ENCODE measurements at places on chromosomes 16 and 17.
A peak's percentile ranks its signal among the peaks of the same experiment; 100 is the strongest.

GRCh38 chr17:57486882-57487301 lies 230.6 kb downstream of the MSI2 start:
- peak; percentile 58 for DNase-seq

- DNase-seq = peak; percentile 70
Measured at GRCh38 chr17:16217002-16217635, at the start of gene PIGL. TSS of gene PIGL (plus strand) at chr17:16217210. CDS start at chr17:16217227, 17 bp downstream.

DNA sequence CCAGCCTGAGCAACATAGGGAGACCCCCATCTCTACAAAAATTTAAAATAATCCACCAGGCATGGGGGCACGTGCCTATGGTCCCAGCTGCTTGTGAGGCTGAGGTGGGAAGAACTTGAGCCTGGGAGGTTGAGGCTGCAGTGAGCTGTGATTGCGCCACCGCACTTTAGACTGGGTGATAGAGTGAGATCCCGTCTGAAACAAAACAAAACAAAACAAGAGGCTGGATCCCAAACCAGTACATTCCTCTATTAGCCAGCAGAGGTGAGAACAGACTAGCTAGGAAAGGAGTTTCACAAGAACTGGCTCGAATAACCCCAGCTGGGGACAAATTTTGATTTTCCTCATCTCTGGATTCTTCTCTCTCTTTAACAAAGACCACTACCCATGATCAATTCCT lies 366.7 kb upstream of the ZFHX3 start:
- no peak for DNase-seq

GRCh38 chr16:88886420-88886844 lies 20.0 kb upstream of the PABPN1L start:
- no peak for DNase-seq

DNA sequence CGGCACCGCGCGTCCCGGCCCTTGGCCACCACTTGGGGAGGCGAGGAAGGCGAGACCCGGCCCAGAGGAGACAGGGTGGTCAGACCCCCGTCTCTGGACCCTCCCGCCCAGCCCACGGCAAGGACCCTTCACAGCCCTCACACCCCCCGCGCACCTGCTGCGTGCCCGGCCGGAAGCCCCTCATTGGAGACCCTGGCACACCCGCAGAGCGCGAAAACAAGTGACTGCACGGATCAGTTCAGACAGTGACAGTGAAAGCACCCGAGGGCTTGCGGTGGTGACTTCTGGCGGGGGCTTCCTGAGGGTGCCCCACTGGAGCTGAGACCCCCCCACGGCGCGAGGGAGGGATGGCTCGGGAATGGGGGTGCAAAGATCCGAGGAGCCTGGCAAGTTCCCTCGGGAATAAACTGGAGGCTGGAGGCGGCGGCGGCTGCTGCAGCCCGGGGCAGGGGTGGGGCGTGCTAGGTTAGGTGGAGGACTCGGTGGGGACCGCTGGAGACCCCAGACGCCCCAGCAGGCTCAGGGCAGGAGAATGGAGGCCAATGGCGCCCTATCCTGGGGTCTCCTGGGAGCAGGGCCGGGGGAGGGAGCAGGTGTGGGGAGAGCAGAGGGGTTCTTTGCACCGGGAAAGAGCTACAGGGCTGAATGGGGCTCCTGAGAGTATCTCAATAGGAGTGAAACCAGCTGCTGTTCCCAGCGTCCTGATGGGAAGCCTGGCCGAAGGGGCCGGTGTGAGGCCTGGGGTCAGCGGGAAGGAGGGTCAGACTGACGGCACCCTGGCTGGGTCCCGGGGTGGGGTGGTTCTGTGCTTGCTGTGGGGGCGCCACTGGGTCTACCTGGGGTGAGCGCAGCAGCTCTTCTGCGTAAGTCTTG lies 824 bp upstream of the FBXL16 start:
- DNase-seq = no peak

GRCh38 chr16:48394355-48394703 lies 9.1 kb upstream of the SIAH1 start:
- DNase-seq = no peak

All from bone marrow (tissue), 2 donors.